ENCODE measurements at places on chromosomes 4 and X.
A peak's percentile ranks its signal among the peaks of the same experiment; 100 is the strongest.

DNA sequence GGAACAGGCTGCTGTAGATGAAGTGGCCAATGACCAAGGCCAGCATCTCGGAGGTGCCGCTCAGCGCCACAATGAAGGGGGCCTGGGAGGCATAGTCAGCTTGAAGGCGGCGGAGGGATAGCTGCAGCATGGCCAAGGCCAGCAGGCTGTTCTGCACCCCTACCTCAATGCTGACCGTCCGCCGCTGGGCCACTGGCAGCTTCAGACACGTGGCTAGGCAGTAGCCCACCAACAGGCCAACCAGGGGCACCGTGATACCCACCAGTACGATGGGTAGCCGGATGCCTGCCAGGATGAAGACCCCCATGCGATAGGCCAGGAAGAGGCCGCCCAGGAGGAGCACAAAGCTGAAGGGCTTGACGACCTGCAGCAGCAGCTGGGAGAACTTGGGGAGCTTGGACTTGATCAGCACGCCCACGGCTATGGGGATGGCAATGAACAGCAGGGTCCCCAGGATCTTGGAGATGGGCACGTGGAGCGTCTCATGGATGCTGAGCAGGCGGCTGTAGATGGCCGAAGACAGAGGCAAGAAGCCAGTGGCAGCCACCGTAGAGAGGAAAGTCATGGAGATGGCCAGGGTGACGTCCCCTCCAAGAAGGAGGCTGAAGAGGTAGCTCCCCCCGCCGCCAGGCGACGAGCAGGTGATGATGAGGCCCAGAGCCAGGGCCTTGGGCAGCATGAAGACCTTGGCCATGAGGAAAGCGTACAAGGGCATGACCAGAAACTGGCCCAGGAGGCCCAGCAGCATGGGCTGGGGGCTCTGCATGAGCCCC lies 1.3 kb upstream of the UBL4A start:
- DNase-seq = no peak

DNA sequence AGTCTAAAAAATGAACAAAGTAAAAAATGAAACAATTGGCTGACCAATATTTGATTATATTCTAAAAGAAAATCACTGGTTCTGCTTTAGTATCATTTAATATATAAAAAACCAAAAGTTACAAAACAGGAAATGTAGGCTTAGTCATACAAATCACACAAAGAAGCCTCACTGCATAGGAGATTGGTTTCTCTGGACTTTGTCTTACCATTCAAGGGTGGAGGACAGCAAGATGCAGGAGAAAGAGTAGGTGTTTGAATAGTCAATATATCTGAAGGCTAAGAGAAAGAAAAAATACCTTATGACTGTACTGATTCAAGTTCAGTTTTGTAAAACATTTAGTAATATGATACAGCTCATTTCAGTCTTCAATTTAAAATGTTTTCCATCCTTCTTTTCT lies 28.6 kb upstream of the TAF9B start:
- no peak for DNase-seq

GRCh38 chr4:123869286-123870215 lies 473.0 kb downstream of the SPRY1 start:
- DNase-seq = no peak

GRCh38 chr4:54498661-54499111 lies 159.1 kb upstream of the KIT start:
- DNase-seq = peak; percentile 50

- peak; percentile 53 for DNase-seq
Measured at GRCh38 chr4:150119492-150119891, 41.2 kb downstream of the DCLK2 start.

DNA sequence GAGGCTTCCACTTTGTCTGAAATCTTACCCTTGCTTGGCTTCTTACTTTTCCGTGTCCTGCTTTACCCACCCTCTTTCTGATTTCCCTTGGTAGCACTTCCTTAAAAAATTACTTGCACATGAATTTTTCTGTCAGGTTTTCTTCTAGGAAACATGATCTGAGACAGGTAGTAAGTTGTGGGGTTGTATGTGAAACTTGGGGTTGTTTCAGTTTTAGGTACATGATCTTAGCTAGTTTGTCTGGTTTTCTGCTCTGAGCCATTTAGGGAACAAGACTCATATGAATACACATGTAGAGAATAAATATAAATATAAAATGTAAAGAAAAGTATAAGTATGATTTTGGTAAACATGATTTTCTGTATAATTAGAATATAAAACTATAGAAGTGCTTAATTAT lies 17.4 kb upstream of the ARMCX2 start:
- no peak for DNase-seq

DNA sequence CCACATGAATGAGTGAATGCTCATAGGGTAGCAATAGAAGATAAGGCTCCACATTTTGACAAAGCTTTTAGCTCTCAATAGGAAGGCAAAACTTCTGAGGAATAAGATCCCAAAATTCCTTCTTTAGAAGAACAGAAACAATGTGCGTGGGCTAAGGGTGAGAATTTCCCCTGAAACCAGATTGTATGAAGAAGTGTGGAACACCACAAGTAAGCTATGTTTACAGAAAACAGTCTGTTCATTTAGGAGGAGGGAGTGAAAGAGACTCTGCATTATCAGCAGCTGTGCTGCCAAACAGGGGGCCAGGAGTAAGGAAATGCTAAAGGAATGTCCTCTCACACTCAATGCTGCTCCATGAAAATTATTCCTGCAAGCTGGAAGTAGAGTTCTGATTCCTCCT lies 851.6 kb downstream of the CENPC start:
- no peak for DNase-seq

- DNase-seq = no peak
Measured at GRCh38 chrX:150223176-150224015, 139.7 kb upstream of the MAMLD1 start.

- no peak for DNase-seq
Measured at GRCh38 chrX:112377481-112377880, 294.9 kb upstream of the TRPC5 start.

GRCh38 chr4:184889666-184890335 lies 64.0 kb upstream of the ACSL1 start:
- DNase-seq = no peak

DNA sequence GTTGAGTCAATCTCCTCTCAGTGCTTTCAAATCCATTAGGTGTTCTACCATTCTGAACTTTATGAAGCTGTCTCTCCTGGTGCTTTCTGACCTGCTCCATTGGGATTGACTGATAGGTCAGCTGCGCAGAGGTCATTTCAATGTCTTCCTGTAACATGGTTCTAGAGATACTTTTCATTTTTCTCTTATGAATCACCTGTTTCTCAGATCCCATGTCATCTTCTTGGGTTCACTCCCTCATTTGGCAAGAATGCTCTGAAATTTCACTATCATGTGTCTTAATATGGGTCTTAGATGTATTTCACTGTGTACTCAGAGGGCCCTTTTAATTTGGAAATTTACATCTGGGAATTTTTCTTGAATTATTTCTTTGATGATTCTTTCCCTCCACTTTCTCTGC lies 13.8 kb upstream of the PGM2 start:
- DNase-seq = peak; percentile 68

GRCh38 chr4:61501812-61502211 lies 301.7 kb downstream of the ADGRL3 start:
- DNase-seq = no peak
